Stimulated activated CD8-positive, alpha-beta memory T cell treated with anti-CD3 and anti-CD28 coated beads, Interleukin-12 subunit alpha, Interleukin-12 subunit beta, amount 100 ng/mL, for 4 hours (primary cell): ENCODE measurements at places on chromosomes 7 and 10.

- no peak for DNase-seq
Observed at GRCh38 chr7:45088146-45088701, 545 bp downstream of the NACAD start.

DNA sequence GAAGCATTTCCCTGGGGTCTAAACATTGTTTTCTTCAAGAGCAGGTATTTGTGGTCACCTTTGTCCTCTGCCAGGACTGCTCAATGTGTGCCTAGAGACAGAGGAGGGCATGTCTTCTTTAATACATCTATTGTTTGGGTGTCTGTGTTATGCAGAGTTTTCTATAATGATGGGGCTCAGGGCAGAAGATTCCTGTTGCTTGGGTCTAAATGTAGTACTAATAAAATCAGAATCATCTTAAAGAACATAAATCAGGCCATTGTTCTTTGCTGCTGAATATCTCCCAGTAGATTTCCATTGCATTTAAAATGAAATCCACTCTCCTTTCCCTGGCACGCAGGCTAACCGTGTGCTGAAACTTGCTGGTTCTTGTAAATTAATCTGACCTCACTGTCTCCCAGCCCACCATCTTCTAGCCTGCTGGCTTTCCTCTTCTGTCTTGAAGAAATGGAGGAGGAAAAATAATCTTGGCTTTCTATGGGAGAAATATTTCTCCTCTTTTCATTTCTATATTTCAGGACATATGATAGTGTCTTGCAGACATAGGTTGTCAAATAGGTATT is 1396.8 kb downstream of the GATA3 start:
- DNase-seq, result no peak

DNA sequence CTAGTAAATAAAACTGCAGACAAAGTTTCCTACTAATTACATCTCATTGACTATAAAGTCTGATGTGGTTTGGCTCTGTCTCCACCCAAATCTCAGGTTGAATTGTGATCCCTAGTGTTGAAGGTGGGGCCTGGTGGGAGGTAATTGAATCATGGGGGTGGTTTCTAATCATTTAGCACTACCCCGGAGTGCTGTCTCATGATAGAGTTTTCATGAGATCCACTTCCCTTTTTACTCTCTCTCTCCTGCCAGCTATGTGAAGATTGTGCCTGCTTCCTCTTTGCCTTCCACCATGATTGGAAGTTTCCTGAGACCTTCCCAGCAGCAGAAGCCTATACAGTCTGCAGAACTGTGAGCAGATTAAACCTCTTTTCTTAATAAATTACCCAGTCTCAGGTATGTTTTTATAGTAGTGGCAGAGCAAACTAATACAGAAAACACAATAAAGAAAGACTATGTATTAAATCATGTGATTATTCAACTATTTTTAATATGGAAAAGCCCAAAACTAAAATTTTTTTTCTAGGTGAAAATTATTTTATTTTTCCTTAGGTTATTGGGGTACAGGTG is 232.1 kb downstream of the FZD1 start:
- DNase-seq, result no peak

DNA sequence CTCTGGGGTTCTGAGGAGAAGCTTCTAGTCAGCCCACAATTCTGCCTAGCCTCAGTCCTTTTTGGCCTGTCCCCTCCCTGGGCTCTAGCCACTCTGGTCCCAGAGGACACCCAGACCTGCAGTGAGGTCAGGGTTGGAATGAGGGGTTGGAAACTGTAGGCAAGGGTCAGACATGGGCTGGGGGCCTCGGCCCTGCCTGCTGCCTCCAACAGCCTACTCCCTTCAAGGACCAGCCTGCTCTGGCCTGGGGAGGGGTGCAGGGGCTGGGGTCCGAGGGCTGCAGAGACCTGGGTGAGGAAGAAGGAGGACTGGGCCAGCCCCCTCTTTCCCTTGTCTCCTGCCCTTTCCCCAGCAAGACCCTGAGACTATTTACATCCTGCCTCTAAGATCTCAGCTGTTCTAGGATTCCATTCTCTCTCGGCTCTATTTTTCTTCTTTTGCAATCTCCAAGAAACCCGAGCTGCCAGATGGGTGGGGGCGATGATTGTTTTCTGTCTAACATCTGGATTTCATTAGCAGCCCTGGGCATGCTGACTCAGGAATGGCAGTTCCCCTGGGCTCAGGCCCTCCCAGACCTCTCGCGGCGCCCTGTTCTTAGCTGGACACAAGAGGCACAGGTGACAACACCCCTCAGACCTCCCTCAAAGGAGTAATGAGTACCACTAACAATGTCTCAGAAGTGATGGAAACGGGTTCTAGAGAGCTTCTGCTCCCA is 23.1 kb downstream of the ZCCHC24 start:
- DNase-seq, result no peak

DNA sequence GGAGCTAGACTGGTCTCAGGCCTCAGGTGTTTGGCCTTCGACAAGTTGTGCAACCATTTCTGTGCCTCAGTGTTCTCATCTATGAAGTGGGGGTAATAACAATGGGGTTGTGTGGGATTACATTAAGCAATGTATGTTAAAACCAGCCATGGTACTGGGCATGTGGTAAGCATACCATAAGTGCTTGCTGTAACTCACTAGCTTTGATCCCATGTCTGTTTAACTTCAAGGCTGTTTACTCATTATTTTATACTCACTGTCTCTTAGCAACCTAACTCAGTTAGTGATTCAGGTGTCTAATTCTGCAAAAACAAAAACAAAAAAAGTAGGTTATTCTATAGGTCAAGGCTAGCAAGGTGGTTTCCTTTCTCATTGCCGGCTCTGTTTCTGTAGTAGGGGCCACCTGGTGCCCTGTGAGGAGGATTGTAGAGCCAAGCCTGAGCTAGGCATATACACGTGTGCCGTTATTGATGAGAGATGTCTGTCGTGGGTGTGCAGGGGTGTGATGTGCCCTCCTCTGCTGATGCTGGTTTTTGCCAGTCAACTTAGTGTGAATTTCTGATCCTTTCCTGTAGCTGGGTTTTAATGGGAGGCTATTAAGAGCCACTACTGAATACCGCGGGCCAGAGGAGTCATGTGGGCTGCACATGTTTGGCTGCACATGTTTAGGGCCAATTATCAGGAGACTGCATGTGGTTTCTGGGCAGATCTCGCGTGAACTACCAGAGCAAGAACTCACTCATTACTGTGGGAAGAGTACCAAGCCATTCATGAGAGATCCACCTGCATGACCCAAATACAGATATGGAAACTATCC is 56.2 kb downstream of the EEPD1 start:
- no peak for DNase-seq

- no peak for DNase-seq
Observed at GRCh38 chr7:44564606-44565005, 9.1 kb downstream of the DDX56 start.

- no peak for DNase-seq
Observed at GRCh38 chr10:33265621-33266020, 68.8 kb downstream of the NRP1 start.

- no peak for DNase-seq
Observed at GRCh38 chr7:139774376-139774775, 3.4 kb downstream of the HIPK2 start.

DNA sequence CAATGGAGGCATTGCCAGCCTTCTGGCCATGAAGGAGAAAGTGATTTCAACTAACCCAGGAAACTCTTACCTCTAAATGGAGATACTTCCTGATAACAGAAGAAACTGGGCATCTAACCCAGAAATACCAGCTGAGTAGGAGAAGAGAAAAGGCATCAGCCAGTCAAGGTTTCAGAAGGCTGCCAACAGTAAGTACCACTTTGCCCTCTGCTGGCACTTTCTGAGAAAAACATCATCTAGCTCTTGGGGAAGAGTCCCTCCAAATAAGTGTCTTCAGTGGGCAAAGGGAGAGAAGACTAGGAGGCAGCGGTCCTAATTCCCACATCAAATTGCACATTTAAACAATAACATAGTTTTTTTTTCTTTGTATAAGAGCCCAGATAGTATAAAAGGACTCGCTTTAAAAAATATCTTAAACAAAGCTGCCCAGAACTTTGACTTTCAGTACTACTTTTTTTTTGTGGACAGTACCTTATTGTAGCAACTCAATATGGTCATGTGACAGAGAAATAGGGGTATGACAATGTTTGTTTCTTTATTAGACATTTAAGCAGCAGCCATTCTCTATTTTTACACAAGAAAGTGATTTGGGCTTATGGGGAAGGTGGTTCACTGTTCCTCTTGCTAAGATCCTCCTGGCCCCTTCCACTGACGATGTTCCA is 157.3 kb downstream of the CTTNBP2 start:
- no peak for DNase-seq

DNA sequence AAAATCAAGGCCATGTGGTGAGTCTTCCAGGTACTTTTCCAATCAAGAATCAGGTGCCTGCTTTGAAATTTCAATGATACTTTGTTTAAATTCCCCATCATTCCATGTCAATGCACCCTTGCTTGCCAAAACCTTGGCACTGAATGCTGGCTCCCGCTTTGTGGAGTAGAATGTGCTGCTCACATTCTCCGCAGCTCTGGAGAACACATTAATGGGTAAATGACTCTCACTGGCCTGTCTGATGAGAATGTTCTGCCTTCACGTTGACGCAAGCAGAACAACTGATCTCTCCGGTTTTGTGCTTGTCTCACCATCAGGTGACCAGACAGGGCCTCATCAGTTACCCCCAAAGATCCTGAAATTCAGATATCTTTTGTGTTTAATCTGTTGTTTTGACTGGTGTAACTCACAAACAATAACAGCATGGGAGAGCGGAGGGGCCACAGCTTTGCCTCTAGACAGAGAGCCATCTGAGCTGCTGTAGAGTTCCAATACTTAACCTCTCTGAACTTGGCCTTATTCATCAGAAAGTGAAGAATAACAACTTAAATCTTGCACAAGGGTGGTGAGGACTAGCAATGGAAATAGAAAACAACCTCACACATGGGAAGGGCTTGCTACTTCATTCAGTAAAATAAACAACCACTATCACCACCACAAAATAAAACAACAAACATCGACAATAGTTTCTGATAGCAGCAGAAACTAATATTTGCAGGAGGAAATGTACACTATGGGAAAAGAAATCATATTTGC is 276.9 kb upstream of the IGFBP3 start:
- DNase-seq, result no peak

GRCh38 chr10:110252151-110252550 is 44.7 kb downstream of the MXI1 start:
- no peak for DNase-seq

DNA sequence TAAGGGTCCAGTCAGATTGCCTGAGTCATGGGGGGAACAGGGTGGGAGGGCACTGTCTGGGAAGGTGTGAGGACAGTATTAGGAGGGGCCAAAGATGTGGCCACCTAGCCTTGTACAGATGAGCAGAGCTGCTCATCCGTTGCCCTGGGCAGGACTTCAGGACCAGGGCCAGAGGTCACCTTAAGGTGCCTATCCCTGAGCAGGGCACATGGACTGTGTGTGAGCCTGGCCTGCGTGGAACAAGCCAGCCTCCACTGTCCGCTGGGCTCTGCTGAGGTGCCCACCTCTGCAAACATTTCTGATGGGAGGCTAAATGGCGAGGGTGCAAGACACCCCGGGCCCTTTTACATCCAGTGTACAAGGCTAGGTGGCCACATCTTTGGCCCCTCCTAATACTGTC is 3.4 kb upstream of the OPN1SW start:
- no peak for DNase-seq

GRCh38 chr10:4740471-4740870 is 85.5 kb upstream of the AKR1E2 start:
- no peak for DNase-seq

DNA sequence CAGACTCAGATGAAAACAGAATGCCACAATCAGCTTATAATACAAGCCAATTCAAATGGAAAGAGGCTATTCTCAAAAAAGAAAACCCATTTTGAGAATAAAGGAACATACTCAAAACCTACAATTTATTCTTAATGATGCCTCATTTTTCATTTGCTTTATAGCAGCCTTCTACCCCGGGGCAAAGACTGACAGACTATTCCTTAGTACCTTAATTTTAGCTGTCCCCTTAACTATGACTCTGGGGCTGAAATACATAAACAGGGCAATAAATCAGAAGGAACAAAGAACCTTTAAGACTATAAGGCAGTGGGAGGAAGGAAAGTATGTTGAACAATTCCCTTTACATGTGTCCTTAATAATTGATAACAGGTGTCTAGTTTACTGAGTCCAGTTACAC is 76.8 kb downstream of the TMEM106B start:
- DNase-seq, result no peak

DNA sequence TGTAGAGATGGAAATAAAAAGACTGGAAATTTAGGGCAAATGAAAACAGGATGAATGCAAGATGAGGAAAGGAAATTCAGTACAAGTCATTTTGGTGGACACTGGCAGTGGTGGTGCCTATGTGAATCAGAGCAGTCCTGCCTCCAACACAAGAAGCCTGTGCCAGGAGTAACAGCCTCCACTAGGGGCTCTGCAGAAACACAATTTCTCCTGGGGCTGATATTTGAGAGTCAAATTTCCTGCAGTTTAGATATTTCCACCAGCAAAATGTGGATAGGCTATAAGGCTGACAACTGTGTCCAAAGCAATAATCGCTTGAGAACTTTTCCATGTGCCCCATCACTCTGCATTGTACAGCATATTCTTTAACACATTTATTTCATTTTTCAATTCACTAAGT is 4.7 kb upstream of the PLXDC2 start:
- DNase-seq, result no peak

DNA sequence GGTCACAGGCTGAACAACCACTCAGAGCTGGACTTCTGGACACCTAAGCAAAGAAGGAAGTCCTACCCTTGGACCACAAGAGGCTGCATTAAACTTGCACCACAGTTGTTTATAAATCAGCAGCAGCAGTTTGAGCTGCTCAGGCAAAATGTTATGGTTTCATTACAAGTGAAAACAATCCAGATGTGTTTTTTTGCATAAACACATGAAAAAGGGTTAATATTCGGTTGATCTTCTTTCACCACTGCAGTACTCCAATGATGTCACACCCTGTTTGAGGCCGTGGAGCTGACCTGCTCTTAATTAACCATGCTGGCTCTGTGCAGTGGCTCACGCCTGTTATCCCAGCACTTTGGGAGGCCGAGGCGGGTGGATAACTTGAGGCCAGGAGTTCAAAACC is 490.8 kb upstream of the CELF2 start:
- no peak for DNase-seq

- DNase-seq, result no peak
Observed at GRCh38 chr10:6221192-6221940, 18.6 kb downstream of the PFKFB3 start.

GRCh38 chr10:13637303-13637856 is 50.6 kb downstream of the PRPF18 start:
- no peak for DNase-seq

DNA sequence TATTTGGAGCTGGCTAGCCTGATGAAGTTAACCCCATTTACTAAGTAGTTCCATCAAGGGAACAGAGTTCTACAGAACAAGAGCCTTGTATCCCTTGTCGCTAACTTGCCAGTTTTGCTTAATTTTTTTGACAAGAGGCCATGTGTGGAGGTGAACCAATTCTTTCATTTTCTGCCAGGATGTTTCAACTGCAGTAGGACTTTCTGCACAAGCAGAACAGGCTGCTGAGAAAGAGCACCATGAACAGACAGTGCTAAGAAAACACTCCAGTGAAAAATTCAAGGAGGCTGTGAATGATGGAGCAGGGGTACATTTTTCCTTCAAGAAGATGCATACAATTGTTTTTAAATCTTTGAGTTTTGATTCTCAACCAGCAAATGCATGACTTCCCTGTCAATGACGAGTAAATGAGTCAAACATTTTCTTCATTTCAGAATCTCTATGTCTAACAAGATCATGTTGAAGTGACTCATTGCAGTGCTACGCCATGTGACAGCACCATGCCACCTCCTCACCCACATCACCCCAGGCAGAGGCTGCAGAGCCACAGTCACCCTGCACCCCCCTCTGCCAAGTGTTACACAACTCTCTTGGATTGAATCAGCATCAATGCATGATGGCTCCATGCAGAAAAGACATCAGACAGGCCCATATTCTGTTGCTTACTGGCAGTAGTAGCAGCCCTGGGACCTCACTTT is 193.1 kb downstream of the COBL start:
- peak; percentile 4 for DNase-seq

- DNase-seq, result no peak
Observed at GRCh38 chr7:122652876-122653275, 46.0 kb downstream of the RNF133 start.
